ENCODE measurements at places on chromosomes 2 and 18.

GRCh38 chr2:31150120-31150670 is 12.0 kb upstream of the GALNT14 start:
- DNase-seq, result no peak

DNA sequence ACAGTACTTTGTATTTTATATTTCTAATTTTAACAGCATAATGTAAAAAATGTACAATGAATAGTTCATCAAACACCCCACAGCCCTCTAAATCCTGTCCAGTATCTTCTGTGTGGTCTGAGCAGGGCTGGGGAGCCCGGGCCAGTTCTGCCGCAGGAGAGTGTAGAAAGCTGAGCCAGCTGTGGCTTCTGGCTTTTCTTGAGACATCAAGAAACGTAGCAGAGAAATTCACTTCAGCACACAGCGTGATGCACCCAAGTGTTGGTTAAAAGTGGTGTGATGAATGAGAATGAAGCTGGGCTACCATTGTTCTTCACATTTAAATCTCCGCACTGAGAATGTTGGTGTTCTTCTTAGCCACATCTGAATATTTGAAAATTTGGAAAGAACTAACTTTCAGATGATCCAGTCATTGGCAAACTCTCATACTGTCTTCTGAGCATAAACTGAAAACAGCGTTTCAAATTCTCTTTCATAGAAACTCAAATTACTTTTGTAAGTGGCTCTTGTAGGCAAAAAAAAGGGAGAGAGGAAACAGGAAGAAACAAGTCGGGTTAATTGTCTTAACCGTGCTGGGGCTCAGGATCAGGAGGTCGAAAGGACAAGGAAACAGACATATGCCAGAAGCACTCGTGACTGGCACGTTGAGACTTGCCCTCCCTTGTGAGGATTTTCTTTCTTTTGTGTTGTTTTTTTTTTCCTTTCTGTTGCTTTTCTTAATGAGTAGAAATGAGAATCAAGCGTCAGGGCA is 23.4 kb upstream of the TMEM87B start:
- DNase-seq, result no peak

DNA sequence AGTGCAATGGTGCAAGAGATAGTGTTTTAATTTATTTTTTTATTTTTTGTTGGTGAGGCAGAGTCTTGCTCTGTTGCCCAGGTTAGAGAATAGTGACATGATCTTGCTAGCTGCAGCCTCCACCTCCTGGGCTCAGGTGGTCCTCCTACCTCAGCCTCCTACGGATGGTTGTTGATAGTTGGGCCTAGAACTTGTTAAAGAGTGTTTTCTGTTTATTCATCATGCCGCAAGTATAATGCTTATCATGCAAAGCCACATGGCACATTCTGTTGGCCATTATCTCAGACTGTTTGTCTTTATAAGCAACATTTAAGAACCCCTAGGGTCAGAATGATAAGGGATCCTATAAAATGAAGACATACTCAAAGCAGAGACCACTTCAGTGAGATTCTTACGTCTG is 1.7 kb downstream of the UGGT1 start:
- DNase-seq, result no peak

DNA sequence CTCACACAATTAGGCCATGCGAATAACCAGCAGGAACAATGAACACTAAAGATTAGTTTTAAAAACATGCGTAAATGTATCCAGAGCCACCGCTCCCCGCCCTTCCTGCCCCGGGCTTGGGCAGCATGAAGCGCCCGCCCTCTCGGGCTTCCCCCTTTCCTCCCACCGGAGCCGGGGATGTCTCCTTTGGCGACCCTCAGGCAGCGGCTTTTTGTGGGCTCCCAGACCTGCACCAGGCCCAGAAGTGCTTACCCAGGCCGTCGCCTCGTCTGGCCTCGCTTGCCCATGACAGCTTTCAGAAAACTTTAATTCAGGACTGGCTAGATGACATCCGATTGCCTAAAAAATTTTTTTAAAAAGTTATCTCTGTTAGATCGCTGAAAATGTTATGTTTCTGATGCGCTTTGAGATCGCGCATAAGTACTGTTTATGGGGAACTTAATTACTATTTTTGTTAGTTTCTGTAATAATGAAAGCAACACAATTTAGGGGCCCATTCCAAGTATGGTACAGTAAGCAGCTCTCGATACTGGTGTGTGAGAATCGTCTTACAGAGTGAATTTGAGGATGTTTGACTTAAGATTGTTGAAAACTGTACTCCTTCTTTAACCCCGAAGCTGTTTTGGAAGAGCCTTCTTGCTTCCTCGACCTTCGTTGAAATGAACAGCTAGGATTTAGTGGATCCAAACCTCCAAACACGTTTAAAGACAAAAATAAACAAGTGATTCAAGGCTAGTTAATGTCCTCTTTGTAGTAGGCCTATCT is 1.1 kb downstream of the MAP3K20 start:
- DNase-seq, result peak; percentile 7

GRCh38 chr2:186467421-186467820 is 18.6 kb upstream of the ZC3H15 start:
- DNase-seq, result no peak

DNA sequence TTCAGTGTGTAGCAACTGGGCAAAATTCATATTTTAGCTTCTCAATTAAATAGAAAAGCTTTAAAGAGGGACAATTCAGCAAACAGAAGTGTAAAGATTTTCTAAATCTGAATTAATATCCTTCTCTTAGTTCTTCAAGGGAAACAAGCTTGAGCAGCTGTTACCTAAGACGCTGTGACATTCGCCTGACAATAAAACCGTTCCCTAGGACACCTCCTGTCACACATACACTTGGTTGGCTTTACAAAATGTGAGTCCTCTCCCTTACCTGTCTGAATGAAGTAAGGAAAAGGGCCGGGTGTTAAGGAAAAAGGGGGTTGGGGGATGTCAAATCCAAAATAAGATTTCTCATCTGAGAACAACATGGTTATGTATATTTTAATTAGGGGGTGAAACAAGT is 2.1 kb downstream of the SERTAD2 start:
- no peak for DNase-seq

DNA sequence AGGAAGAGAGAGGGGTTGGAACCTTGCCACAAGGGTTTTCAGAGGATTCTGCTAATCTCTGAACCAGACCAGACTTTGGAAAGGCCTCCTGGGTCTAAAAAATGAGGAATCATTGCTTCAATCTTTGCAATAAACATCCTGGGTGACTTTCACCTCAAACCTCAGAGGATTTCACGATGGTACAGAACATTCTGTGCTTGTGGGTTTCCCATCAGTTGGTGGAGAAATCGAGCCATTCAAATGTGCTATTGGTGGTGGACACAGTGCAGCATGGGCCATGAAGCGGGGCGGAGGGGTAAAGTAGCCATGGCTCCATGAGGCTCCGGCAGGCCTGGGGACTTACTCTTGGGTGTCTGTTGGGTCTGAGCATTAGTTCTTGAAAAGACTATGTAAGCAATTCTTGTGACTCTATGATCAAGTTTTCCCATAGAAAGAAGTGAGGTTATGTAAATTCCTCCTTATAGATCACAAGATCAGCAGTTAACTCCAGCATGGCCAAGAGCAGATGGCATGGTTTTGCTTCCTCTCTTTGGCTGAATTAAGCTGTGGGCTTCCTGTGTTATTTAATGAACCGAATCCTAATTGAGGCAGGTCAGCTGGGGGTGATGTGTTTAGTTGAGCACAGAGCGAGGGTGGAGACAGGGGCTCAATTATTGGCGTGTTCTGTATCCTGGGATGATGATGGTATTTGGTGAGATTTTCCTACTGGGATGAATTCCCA is 1.9 kb upstream of the IL1R2 start:
- DNase-seq, result no peak

DNA sequence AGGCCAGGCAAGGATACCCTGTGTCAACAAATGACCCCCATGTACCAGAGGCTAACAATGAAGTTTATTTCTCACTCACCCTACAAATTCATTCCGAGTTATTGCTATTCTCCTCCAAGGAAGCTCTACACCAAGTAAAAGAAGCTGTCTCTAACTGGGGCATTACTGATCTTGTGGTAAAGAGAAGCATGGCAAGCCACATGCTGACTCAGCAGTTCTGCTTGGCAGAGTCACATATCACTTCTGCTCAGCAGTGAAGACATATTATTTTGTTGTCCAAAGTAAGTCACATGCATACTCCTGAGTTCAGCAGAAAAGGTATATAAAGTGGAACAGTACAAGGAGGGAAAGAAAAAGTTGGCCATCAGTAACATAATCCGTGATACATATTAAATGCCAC is 315.8 kb downstream of the GULP1 start:
- no peak for DNase-seq

DNA sequence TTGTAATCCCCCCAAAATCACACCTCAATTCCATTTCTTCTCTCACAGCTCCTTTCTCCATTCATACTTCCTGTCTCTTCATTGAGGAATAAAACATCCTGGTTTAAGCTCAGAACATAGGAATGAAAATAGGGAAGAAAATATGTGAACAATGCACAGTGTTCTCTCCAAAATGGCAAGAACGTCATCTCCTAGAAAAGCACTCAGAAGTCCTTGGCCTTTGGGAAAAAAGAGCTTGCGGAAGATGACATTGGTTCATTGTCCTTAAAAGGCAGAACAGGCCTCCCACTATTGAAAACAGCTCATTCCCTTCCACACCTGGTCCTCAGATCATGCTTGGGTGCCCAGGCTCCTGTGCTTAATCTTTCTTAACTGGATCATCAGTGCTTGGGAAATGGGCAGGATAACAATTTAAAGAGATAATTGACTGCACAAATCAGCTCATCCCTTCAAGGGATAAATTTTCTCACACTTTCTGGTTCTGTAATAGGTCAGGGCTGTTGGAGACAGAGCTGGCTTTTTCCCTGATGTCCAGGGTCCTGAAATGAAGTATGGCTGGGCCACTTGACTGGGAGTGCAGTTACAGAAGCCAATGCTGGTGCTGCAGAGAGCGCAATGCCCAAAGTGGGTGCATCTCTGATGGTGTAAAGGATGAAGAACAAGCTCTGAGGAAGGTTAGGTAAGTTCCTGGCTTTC is 69.2 kb downstream of the MARCHF4 start:
- no peak for DNase-seq

DNA sequence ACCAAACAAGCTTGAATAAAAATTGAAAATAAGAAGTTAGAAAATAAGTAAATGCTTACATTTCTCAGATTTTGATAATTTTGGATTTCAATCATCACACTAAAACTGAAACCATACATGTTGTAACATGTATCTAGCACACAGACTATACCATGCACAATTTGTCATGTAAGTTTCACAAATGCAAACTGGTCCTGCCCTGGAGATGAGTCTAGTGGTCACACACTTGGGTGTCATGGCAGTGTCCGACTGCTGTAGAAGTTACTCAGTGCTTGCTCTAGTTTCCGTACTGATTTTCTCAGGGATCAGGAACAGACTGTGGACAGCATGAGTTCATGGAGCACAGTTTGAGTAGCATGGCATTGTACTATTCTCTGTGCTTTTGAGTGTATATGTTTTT is 182.9 kb upstream of the RMP24 start:
- no peak for DNase-seq

GRCh38 chr2:12389344-12390045 is 327.2 kb upstream of the TRIB2 start:
- DNase-seq, result no peak

- no peak for DNase-seq
Observed at GRCh38 chr2:54053830-54054229, 61.6 kb upstream of the ACYP2 start.

- no peak for DNase-seq
Observed at GRCh38 chr2:28991021-28991420, 9.9 kb downstream of the TOGARAM2 start.

- DNase-seq, result no peak
Observed at GRCh38 chr2:199201539-199201938, 256.2 kb downstream of the SATB2 start.

DNA sequence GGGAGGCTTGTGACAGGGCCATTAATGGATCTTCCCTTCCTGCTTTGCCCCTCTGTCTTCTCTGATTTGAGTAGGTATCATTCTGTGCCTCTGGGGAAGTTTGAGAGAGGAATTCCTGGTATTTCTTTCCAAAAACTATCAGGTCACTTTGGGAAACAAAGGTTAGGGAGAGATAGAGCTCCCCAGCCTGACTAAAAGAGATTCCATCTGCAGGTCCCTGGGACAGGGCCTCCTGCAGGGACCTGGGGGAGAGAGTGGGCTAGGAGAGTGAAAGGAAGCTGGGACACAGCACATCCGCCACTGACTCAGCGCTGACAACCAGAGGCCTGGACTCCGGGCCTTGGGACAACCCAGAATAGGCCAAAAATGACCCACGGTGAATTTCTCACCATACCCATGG is 6.4 kb downstream of the GALNT14 start:
- DNase-seq, result no peak

GRCh38 chr18:35413163-35413511 is 36.0 kb upstream of the ZNF396 start:
- no peak for DNase-seq

GRCh38 chr18:77249569-77250500 is at the start of gene GALR1:
Gene GALR1 (plus strand): TSS chr18:77249848. CDS start chr18:77250549, 701 bp downstream.
- no peak for DNase-seq

Measured in GM12892 (cell line).